ENCODE measurements at places on chromosomes 6 and 20.

- no peak for DNase-seq
Measured at GRCh38 chr6:2454180-2454579, 208.8 kb upstream of the GMDS start.

- DNase-seq: no peak
Measured at GRCh38 chr6:132648356-132648755, 10.6 kb downstream of the TAAR1 start.

DNA sequence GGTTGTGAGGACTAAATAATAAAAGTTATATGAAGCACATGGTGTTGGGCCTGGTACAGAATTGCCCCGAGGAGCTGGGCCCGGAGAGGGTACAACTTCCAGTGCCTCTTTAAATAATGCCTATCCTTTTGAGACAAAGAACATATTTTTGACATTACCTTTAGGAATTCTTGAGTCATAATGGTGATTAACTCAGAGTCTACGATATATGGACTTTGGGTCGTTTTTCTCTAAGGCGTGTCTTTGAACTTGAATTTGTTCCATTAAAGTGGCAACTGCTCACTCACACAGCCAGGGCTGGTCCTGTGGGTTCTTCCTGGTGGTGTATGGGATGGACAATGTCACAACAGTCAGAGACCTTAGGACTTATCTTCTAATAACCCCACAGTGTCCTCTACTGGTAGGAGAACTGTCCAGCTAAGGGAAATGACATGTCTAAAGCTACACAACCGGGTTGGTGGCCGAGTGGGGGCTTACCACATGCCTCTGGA, 106.5 kb downstream of the CDC5L start:
- no peak for DNase-seq

DNA sequence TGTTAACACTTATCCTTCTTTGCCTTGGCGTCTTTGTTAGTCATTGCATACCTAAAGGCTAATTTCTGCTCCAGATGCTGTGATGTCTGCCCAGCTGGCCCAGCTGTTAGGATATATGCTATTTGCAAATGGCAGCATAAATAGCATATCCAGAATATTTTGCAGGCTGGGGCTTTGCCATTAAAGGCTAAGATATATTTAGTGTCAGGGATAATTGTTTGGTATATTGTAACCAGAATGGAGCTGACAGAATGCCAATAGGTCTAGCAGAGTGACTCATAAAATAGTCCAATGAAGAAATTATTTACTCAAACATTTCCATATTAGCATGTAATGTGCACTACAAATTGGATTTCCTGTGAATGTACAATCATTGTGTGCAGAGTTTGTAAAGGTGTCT, 584.1 kb upstream of the FLRT3 start:
- no peak for DNase-seq

- no peak for DNase-seq
Measured at GRCh38 chr20:42741906-42742305, 447.8 kb downstream of the PTPRT start.

- no peak for DNase-seq
Measured at GRCh38 chr6:87628881-87629280, 38.9 kb downstream of the ORC3 start.

All from NCI-H1436 treated with DMSO at 0.1 percent for 48 hours (cell line).